Stimulated activated memory B cell treated with anti-CD40 and anti-IgM and Interleukin-4, amounts not matched to agents 10 μg/mL and 1 μg/mL and 100 μg/mL, for 72 hours (primary cell): ENCODE measurements at places on chromosomes 7 and 10.

GRCh38 chr7:123397746-123398338 is 136.6 kb downstream of the IQUB start:
- no peak for ATAC-seq

GRCh38 chr7:16989811-16990413 is 108.1 kb upstream of the AGR3 start:
- no peak for ATAC-seq

- ATAC-seq, result no peak
Observed at GRCh38 chr7:39659356-39660013, 36.1 kb downstream of the RALA start.

DNA sequence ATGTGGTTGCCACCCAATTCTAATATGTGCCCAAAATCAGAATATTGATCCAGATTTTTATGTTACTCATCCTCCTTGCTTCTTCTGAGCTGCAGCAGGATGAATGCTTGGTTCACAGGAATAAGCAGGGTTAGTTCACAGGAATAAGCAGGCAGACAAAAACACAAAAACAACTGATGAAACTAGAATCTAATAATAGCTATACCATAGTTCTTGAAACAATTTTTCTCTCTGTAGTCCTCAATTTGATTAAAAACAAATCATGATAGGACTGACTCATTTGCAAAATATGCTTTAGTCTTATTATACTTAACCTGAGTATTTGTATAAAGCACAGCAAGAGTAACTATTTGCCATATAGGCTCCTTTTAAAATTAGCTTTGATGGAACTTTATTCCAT is 24.4 kb upstream of the ARHGAP12 start:
- no peak for ATAC-seq

- ATAC-seq, result no peak
Observed at GRCh38 chr7:44172803-44173424, 16.3 kb downstream of the GCK start.

DNA sequence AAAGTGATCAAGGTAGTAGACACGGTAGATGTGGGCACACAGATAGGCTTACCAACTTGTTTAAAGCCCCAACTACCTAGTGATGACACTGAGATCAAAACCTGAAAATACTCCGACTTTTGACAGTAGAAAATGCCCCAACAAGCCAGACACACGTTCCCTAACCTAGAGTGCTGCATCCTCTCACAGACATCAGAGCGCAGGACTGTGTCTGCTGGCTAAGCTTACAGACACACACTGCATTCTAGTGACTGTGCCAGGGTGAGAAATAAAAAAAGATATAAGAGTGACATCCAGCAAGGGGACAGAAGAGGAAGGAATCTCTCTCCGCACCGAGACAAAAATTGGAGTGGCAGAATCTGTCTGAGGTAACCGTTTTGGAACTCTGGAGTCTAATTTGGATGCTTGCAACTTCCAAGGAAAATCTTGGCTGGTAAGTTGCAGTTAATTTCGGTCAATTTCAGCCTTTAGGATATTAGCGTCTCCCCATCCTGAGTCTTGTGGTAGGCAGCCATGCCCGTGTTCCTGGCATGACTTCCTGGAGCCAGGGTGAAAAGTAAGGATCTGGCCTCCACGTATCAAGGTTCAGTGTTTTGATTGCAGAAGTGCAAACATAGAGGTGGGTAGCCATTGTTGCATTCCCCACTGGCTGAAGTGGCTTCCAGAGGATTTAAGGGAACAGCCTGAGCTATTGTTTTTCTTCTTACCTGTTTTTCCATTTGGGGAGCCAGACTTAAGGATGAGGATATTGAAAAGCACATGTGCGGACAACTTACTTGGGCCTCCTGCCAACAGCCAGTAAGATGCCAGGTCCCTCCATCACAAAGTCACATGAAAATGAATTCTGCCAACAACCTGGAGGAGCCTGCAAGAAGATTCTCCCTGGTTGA is 124.1 kb downstream of the SMURF1 start:
- no peak for ATAC-seq

DNA sequence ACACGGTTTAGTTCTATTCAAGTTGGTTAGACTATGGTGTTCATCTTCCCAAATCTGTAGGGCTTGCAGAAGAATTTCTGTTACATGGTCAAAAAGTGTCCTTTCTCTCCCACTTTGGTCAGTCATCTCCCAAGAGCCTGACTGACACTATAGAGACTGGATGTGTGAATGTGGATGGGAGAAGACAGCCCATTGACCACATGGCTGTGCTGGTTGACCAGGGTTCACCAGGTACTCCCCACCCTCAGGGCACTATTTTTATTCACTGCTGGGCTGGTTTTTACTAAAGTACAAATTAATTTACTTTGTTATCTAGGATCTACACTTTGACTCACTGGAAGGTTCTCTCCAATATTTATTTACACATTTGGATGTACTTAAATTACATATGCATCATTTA is 2.3 kb downstream of the ZNF804B start:
- ATAC-seq, result no peak

GRCh38 chr10:94199565-94199964 is 163.2 kb downstream of the NOC3L start:
- no peak for ATAC-seq

DNA sequence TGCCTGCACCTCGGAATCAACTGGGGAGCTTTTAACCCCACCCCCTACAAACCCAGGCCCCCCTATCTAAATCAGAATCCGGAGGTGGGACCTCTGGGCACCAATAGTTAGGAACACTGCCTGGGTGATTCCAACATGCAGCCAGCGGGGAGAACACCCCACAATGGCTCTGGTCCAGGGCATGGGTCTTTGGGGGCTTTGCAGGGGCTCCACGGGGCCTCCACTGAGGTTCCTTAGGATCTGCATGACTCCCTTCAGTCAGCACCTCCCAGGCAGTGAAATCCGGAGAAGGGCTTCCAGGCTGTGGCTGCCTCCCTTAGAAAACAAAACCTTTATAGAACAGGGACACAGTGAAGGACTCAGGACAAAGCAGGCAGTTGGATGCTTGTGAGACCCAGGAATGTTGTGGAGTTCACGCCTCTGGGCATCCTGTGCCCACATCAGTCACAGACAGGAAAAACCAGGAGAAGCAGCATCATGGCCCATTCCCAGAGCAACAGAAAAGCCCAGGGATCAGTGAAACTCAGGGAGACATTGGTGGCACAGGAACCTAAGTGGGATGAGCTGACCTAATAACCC is 16.5 kb upstream of the AOC1 start:
- no peak for ATAC-seq

DNA sequence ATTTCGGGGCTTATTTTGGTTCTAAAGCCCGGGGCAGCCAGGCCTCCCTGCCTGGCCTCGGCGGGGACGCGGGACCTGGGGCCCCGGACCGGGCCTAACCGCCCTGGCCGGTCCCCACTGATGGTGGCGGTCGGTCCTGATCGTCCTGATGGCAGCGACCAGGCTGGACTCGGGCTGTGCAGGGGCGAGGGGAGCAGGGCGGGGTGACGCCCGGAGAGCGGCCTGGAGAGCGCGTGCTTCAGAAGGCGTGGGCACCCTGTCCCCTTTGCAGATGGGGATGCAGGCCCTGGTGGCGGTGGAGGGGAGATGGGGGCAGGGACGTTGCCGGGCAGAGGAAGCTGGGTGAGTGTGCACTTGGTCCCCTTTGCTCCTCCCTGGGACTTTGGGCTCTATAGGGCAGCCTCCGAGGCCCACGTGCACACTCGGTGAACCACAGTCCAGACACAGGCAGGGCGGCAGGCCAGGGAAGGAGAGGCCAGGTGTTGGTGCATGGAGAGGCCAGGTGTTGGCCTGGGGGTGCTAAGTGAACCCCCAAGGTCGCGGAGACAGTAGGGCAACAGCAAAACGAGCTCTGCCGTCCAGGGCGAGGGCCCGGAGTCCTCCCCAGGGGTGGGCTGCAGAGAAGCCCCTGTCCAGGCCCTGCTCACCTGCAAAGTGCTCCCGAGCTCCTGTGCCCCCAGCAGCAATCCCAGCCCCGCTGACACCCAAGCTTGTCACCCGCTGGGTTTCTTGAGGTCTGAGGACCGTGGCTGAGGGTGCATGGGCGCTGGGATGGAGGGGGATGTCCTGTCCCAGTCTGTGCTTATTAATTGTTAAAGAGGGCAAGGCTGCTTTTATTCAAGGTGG is 42.4 kb upstream of the FAM20C start:
- peak; percentile 52 for ATAC-seq

DNA sequence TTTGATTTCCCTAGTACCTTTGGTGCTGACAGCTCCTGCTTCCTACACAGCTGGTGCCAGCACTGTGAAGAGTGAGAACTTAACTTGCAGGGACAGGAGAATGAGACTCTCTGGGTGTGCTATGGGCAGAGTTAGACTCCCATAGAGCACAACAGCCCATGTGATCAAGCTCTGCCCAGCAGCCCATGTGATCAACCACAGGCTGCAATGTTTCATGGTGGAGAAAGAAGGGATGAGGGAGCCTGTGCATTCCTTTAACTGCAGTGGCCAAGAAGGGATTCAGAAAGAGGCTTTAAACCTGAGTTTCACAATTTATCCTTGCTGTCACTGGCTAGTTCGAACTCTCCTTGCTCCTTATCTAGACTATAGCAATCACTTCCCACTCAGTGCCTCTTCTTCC is 10.0 kb upstream of the MEST start:
- ATAC-seq, result no peak

GRCh38 chr7:4693152-4693551 is 11.1 kb downstream of the FOXK1 start:
- no peak for ATAC-seq

DNA sequence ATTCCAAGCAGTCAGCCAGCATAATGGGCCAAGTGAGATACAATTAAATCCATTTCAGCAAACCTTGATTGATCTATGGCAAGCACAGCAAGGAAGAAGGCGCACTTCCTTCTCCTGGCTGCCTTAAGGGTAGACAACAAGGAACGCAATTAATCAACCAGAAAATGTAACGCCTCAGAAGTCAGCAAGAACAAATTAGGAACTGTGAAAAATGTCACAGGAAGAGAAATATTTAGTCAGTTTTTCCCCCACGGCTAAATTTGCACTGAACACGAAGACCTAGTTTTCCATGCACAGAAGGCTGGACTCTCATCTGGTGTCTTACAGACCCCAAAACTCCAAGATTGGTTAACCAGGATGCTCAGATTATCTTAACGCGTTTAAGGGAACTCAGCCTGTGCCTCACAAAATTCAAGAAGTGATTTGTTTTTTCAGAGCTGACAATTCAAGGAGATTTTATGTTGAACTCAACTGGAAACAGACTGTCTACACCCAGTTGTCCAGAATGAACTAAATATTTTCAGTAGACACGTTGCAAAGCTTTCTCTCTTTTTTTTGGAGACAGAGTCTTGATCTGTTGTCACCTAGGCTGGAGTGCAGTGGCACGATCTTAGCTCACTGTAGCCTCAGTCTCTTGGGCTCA is 14.2 kb downstream of the SNX8 start:
- ATAC-seq, result peak; percentile 74

GRCh38 chr7:17946591-17946990 is 6.3 kb upstream of the SNX13 start:
- ATAC-seq, result peak; percentile 74

GRCh38 chr7:155694851-155695250 is 50.4 kb downstream of the RBM33 start:
- ATAC-seq, result no peak

DNA sequence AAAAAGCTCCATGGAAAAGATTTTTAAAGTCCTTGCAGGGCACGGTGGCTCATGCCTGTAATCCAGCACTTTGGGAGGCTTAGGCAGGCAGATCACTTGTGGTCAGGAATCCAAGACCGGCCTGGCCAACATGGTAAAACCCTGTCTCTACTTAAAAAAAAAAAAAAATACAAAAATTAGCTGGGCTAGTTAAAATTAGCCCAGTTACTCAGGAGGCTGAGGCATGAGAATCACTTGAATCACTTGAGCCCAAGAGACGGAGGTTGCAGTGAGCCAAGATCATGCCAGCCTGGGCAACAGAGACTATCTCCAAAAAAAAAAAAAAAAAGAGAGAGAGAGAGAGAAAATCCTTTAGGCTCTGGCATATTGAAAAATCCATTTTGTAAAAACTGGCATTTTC is 61.9 kb downstream of the CCDC6 start:
- ATAC-seq, result no peak

- no peak for ATAC-seq
Observed at GRCh38 chr7:116561697-116562483, 37.1 kb downstream of the CAV1 start.

- peak; percentile 82 for ATAC-seq
Observed at GRCh38 chr7:151925446-151926335, 30.6 kb upstream of the GALNTL5 start.

- ATAC-seq, result no peak
Observed at GRCh38 chr7:108156897-108157605, 26.9 kb upstream of the LAMB4 start.

GRCh38 chr7:12643644-12644043 is 43.8 kb upstream of the ARL4A start:
- ATAC-seq, result peak; percentile 83

GRCh38 chr10:49158404-49158803 is 24.6 kb upstream of the FAM170B start:
- no peak for ATAC-seq

- ATAC-seq, result no peak
Observed at GRCh38 chr10:101838416-101838970, 5.1 kb downstream of the KCNIP2 start.

DNA sequence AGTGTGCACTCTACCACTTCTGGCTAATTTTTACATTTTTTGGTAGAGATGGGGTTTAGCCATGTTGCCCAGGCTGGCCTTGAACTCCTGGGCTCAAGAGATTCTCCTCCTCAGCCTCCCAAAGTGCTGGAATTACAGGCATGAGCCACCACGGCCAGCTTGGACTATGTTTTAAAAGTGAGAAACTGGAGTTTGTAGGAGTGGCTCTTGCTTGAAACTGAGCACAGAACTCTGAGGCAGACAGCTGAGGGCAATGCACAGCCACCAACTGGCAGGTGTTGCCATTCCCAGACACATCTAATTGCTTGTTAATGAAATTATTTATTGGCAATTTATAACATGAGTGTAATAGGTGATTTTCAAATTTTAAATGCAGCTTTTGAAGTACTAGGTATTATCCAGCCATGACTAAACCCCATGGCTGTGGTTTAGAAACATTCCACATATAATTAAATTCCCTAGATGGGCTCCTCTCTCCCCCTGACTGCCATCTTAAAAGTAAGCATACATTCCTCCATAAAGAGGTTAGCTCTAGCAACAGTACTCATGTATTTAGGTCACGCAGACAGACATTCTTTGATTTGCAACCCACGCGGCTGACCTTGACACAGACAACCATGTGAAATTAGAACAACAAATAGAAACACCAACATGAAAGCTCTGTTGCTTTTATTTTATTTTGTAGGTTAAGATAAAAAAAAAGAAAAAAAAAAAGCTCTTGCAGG is 19.8 kb downstream of the PANK1 start:
- ATAC-seq, result no peak

DNA sequence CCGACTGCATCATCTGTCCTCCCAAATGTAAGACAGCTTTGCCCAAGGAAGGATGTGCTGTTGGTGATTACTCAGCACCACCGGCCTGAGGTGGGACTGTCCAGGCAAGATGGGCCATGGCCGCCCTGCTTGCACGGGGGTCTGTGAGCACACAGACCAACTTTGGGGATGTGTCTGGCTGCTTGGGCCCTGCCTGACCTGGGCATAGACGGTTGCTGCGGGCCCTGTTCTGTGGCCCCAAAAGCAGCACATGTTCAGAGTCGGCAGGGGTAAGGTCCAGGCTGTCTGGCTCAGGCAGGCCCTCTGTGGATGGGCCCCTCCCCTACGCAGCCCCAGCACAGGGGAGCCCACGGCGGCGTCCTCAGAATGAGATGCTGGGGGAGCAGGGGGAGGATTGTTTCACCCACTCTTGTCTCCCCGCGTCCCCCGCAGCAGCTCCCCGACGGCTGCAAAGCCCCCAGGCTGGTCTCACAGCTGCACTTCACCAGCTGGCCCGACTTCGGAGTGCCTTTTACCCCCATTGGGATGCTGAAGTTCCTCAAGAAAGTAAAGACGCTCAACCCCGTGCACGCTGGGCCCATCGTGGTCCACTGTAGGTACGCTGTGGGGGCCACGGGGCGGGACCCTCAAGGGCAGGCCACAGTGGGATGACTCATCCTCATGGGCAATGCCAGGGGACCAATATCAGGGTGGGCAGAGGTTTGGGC is 58.4 kb downstream of the MKI67 start:
- no peak for ATAC-seq
